ENCODE measurements at places on chromosomes 16 and 17.

- DNase-seq: no peak
Measured at GRCh38 chr17:59493867-59494266, 71.5 kb upstream of the DHX40 start.

- no peak for DNase-seq
Measured at GRCh38 chr17:6196355-6196754, 126.2 kb downstream of the WSCD1 start.

- DNase-seq: no peak
Measured at GRCh38 chr17:38867179-38867967, 2.5 kb upstream of the LASP1 start.

GRCh38 chr16:67882374-67883145 lies 2.1 kb upstream of the NRN1L start:
- no peak for DNase-seq

DNA sequence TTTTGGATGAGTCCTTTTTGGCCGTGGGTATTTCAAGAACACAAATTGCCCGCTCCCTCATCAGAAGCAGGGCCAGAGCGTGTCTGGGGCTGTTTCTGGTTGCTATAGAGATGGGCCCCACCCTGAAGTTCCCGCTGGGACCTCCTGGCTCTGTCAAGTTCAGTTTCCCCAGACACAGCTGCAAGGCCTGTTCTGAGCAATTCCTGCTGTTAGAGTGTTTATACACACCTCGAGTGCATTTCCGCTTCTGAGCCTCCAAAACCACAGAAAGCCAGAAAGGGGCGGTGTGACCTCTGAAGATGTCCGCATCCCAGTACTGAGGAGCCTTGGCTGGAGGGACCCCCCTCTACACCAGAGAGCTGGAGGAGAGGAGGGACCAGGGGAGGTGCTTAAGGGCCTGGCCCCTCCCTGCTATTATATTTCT lies 9.3 kb upstream of the WBP2 start:
- DNase-seq: no peak

DNA sequence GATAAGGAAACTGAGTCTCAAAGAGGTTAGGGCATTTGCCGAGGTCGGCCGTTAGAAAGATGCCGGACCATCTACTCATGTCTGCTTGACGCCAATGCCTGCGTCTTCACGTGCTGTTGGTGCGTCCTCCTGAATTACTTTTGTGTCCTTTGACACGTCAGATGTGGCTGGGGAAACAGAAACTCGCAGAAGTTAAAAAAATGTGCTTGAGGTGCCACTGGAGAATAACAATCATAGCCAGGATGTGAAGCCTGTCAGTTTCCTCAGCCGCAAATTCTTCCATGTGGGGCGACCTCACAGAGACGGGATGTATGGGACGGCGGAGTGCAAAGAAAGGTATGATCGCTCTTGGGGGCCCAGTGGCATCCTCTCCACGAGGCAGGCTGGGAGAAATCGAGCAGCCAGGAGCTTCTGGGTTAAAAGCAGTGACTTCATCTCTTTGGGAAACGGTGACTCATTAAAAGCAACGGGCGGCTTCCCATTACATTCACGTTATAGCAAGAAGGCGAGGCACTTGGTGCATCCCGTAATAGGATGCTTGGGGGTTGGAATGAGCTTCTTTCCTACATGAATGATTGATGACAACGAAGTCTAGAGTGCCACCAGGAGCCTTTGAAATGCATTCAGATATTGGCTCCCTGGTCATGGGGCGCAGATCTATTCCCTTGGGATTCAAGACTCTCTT lies 67.8 kb downstream of the BMERB1 start:
- DNase-seq: peak; percentile 59

GRCh38 chr17:53135969-53136368 lies 686.8 kb upstream of the KIF2B start:
- DNase-seq: no peak

GRCh38 chr16:1460602-1461138 lies 14.2 kb downstream of the CLCN7 start:
- no peak for DNase-seq

GRCh38 chr16:87123356-87124001 lies 193.7 kb downstream of the C16orf95 start:
- no peak for DNase-seq

- DNase-seq: peak; percentile 52
Measured at GRCh38 chr17:39679521-39680192, 8.2 kb downstream of the PGAP3 start.

DNA sequence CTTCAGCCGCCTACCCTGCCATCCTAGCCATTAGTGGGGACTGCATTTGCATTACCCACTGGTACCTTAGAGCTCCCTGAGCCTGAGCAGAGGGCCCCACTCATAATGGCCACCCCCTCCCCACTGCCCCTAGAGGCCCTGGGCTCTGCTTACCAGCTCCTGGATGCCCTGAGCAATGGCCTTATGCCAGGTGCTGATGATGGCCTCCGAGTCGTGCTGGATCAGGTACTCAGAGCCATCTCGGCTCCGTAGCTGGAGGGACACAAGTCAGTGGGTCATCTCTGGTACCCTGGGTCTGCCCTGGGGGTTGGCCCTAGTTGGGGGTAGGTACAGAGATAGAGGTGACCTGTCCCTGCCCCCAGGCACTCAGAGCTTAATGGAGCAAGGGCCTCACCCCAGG lies 34.9 kb downstream of the ARHGAP27 start:
- DNase-seq: no peak

GRCh38 chr17:42704837-42705494 lies 22.6 kb downstream of the CNTNAP1 start:
- DNase-seq: no peak

GRCh38 chr16:49748322-49748721 lies 107.6 kb downstream of the ZNF423 start:
- DNase-seq: no peak

DNA sequence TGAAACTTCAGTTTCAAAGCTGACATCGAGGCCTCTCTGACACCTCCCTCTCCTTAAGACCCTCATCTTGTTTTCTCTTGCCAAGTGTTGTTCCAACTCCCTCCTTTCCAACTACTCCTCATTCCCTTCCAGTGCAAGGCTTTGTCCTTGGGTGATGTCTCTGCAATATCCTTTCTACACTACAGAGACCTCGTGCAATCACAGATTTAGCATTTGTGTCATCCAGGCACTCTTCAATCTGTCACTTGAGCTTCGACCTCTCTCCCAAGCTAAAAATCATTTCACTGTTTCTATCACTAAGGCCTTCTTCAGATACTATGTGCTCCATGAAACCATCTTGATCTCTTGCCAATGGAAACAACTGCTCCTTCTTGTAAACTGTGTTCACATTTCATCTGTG lies 31.6 kb downstream of the TEKT3 start:
- DNase-seq: peak; percentile 4

- no peak for DNase-seq
Measured at GRCh38 chr16:90031186-90031930, 12.1 kb upstream of the DBNDD1 start.

DNA sequence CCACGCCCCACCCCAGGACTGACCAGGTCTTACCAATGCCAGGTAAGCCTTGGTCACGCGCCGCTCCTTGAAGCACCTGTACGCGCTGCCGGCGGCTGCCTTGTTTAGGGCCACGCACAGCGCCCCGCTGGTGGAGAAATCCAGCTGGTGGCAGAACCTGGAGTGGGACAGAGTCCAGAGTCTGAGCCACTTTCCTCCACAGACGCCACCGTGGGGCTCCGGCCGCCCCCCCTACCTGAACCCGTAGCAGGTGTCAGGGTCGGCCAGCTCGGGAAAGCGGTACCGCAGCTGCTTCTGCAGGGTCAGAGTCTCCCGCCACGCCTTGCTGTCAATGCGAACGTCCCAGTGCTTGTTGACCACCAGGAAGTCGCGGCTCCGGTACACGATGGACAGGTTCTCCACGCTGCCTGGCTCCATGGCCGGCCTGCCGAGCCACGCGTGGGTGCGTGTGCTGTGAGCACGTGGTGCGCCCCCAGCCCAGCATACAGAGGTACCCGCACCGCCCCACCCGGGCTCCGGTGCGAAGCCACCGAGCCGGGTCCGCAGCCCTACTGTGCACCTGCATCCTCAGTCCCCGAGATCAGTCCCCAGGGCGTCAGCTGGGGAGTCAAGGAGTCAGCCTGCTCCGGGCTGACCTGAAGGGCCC lies 737 bp downstream of the RPUSD1 start:
- no peak for DNase-seq

DNA sequence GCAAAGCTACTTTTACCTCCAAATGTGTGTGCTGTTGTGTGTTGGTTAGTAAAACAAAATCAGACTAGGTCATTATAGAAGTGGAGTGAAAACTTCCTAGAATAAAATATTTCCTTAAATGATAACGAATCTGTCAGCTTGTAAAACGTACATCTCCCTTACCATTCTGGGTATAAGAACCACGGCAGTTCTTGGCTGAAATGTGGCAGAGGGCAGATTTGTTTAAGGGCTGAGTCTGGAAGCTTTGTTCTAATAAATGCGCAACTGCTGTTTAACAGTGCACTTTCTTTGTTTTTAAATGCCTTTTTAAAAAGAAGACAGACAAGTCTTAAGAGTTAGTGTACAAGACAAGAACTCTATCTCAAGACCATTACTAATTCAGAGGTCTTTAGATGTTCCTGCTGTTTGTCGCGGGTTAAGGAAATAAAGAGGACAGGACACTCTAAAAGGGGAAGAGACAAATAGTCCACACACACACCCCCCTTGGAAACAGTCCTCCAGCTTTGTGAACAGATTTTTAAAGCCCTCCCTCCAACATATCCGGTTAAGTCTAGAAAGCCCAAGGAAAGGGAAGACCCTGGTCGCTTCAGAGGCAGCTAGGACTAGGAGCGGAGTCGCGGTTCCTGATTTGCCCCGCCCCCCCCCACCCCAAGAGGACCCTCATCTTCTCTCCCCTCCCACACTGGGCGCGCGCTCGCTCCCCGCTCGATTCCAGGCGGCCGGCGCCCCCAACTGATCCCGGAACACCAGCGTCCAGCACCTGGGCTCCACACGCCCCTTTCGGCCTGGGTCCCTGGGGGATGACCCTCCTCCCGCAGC lies 658 bp downstream of the SYNRG start:
- peak; percentile 78 for DNase-seq

Measured in kidney (tissue), 22 donors.